ENCODE measurements at places on chromosomes 1 and 21. TPM values are rescaled to one million over a fixed set of nuclear protein-coding genes. Genes with fewer than 3 reads are reported as not detected.

Gene KDF1
- total RNA-seq = 10.5 TPM

Gene CASQ1
- 0.41 TPM for total RNA-seq

Gene GJA8
- not detected for total RNA-seq

Gene TCHH
- total RNA-seq = 0.20 TPM

Gene MUTYH
- 20.3 TPM for total RNA-seq

Gene NPR1
- 69.4 TPM for total RNA-seq

Gene OXCT2
- 0.43 TPM for total RNA-seq

- peaks cover 5% of the 10 kb centered on the region for H3K4me1 ChIP-seq
- DNase-seq = no peak
- H3K4me3 ChIP-seq = no peak overlapping the region
- no peak overlapping the region for H3K27ac ChIP-seq
- H3K27me3 ChIP-seq = peaks cover 4% of the 10 kb centered on the region
Measured at GRCh38 chr1:47241114-47242113, 9.4 kb upstream of the TAL1 start.

GRCh38 chr1:14598498-14599182 is at the start of gene KAZN:
Gene KAZN, plus strand, starts transcription at chr1:14598685.
- peak within 1 kb of the TSS; percentile 50 for H3K4me3 ChIP-seq
- DNase-seq = no peak
- no peaks in the 10 kb centered on the region for H3K36me3 ChIP-seq

- H3K27me3 ChIP-seq = no peaks in the 10 kb centered on the region
- H3K4me3 ChIP-seq = peak overlapping the region; percentile 37
- H3K4me1 ChIP-seq = peaks cover 17% of the 10 kb centered on the region
- H3K27ac ChIP-seq = peak overlapping the region; percentile 51
- peaks cover 10% of the 10 kb centered on the region for H3K36me3 ChIP-seq
Measured at GRCh38 chr21:33362044-33362555, 37.3 kb downstream of the IFNAR1 start.

DNA sequence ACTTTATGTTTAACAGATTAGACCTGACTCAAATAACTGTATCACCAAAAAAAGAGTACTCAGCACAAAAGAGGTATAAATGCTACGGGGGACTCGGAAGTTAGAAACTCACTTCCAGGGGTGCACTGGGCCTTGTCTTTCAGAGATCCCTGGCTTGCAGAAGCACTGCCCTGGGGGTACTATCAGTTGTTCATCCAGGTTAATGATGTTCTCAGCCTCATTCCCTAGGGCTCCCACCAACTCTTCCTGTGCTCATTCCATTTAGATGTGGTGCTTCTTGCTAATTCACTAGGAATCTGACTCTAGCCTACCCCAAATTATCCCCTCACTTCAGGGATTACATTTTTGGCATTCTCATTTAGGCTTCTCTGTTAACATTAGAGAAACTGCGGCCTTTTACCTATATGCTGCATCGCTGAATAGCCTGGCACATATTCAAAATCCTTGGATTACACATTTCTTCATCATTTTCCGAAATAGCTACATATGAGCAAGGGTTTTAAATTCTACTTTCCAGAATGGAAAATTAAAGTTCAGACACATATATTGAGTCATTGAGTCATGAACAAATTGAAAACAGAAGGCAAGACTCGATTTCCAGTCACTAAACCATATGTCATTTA is 338.5 kb downstream of the KCTD3 start:
- H3K27me3 ChIP-seq = no peaks in the 10 kb centered on the region
- H3K4me3 ChIP-seq = no peak overlapping the region
- no peaks in the 10 kb centered on the region for H3K36me3 ChIP-seq
- no peak overlapping the region for H3K27ac ChIP-seq
- H3K4me1 ChIP-seq = no peaks in the 10 kb centered on the region

DNA sequence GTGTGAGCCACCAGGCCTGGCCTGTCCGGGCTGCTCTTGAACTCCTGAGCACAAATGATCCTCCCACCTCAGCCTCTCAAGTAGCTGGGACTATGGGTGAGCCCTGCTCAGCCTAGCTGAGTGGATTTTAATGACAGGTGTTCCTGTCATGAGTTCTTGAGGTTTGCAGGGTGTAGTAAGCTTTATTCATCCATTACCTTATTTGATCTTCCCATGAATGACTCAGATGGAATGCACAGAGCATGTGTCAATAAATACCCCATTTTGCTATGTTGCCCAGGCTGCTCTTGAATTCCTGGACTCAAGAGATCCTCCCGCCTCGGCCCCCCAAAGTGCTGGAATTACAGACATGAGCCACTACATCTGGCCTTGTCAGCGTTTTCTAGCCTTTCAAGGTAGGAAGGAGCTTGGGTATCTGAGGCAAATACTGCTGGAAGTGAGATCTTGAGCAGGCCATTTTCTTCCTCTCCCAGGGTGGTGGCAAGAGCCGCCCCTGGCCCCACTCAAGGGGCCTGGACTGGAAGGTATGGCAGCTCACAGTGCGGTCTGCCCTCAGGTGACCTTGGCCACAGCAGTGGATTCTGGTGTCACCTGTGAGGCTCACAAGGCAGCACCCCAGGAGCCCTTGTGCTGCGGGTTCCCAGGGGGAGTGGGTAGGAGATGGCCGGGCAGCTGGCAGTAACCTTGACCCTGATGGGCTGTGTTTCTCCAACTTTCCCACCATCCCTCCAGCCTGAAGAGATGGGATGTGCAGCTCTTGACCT is 20.0 kb downstream of the PIK3CD start:
- peaks cover 5% of the 10 kb centered on the region for H3K36me3 ChIP-seq
- H3K4me1 ChIP-seq = no peaks in the 10 kb centered on the region
- no peaks in the 10 kb centered on the region for H3K27me3 ChIP-seq
- H3K4me3 ChIP-seq = no peak overlapping the region
- H3K27ac ChIP-seq = no peak overlapping the region
- no peak for DNase-seq

DNA sequence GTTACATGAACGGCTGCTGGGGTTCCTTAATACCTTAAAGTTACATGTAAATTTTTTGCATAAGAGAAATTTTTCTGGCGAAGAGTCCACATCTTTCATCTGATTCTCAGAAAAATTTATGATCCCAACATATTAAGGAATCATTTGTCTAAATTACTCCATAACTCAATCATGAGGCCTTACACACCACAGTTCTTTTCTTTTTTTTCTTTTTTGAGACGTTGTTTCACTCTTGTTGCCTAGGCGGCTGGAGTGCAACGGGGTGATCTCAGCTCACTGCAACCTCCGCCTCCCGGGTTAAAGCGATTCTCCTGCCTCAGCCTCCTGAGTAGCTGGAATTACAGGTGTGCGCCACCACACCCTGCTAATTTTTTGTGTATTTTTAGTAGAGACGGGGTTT is 2.1 kb upstream of the S100A11 start:
- peak overlapping the region; percentile 95 for H3K27ac ChIP-seq
- DNase-seq = no peak
- no peaks in the 10 kb centered on the region for H3K27me3 ChIP-seq
- H3K36me3 ChIP-seq = peaks cover 7% of the 10 kb centered on the region

GRCh38 chr1:54413295-54413694 is 7.1 kb upstream of the SSBP3 start:
- no peaks in the 10 kb centered on the region for H3K36me3 ChIP-seq
- no peaks in the 10 kb centered on the region for H3K27me3 ChIP-seq
- H3K27ac ChIP-seq = peak overlapping the region; percentile 4
- H3K4me1 ChIP-seq = peaks cover 11% of the 10 kb centered on the region

GRCh38 chr1:73868810-73869336 is 329.1 kb downstream of the LRRIQ3 start:
- no peaks in the 10 kb centered on the region for H3K36me3 ChIP-seq
- no peak overlapping the region for H3K4me3 ChIP-seq
- no peaks in the 10 kb centered on the region for H3K27me3 ChIP-seq
- no peaks in the 10 kb centered on the region for H3K4me1 ChIP-seq

- no peak for DNase-seq
- H3K27ac ChIP-seq = no peak overlapping the region
- no peak overlapping the region for H3K4me3 ChIP-seq
- peaks cover 6% of the 10 kb centered on the region for H3K4me1 ChIP-seq
- no peaks in the 10 kb centered on the region for H3K27me3 ChIP-seq
- H3K36me3 ChIP-seq = no peaks in the 10 kb centered on the region
Measured at GRCh38 chr1:85617633-85618100, 37.1 kb downstream of the CCN1 start.

GRCh38 chr1:188129856-188130838 is 1301.4 kb downstream of the PLA2G4A start:
- H3K4me1 ChIP-seq = no peaks in the 10 kb centered on the region
- no peak overlapping the region for H3K4me3 ChIP-seq
- no peaks in the 10 kb centered on the region for H3K36me3 ChIP-seq
- no peak for DNase-seq
- no peaks in the 10 kb centered on the region for H3K27me3 ChIP-seq

- no peak overlapping the region for H3K4me3 ChIP-seq
- no peak overlapping the region for H3K27ac ChIP-seq
- H3K27me3 ChIP-seq = no peaks in the 10 kb centered on the region
- peaks cover 8% of the 10 kb centered on the region for H3K36me3 ChIP-seq
- H3K4me1 ChIP-seq = peaks cover 21% of the 10 kb centered on the region
Measured at GRCh38 chr1:25773441-25774125, 26.4 kb upstream of the SELENON start.

DNA sequence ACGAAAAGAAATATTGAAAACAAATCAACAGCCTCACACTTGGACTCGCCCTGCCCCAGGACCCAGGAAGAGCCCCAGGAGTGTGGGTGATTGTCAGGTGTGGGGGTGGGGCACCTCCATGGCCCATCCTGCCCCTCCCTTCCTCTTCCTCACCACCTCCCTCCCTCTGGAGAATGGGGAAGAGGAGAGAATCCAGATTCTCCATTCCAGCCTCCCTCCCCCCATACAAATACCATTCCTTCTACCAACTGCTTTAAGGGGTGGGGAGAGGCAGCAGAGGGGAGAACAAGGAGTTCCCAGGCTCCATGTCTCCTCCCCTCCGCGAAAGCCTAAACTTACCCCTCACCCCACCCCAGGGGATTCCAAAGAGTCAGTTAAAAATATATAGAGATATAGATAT is 36.7 kb downstream of the MEF2D start:
- DNase-seq = no peak
- H3K27me3 ChIP-seq = no peaks in the 10 kb centered on the region
- H3K4me1 ChIP-seq = peaks cover 18% of the 10 kb centered on the region
- peaks cover 43% of the 10 kb centered on the region for H3K36me3 ChIP-seq
- peak overlapping the region; percentile 30 for H3K27ac ChIP-seq
- no peak overlapping the region for H3K4me3 ChIP-seq

DNA sequence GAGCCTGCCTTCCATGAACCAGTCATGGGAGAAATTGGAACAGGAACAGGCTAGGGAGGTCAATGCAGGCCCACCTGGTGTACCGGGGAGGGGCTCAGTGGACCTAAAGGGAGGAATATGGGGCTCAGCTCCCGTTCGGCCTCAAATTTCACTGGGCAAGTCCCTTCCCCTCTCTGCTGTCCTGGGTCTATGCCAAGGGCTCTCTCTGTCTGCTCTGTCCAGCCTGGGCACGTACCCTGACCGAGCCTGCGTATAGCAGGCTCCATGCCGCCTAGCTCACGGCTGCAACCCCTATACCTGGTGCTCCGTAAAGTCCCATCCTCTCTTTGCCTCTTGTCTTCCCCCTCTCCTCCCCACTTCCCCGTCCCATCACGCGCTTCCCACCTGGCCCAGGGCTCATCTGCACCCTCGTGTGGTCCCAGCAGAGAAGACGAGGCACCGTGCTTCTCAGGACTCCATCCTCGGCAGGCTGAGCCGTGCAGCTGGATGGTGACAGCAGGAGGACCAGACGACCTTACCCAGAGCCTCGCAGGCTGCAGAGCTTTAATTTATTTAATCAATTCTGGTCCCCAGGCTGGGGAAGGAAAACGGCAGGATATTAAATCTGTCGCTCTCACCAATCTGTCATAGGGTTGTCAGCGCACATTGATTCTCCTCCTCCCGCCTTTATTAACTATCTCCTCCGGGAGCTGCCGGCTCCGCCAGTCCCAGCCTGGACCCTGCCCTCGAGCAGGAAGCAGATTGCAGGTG is 25.0 kb upstream of the DISP3 start:
- H3K4me3 ChIP-seq = no peak overlapping the region
- no peak overlapping the region for H3K27ac ChIP-seq
- DNase-seq = no peak
- H3K4me1 ChIP-seq = no peaks in the 10 kb centered on the region

All from upper lobe of right lung (tissue), 1 donor.